Stimulated activated CD8-positive, alpha-beta memory T cell treated with anti-CD3 and anti-CD28 coated beads, Interleukin-4, amount 100 ng/mL, for 4 hours (primary cell): ENCODE measurements at places on chromosomes 6 and 20.

DNA sequence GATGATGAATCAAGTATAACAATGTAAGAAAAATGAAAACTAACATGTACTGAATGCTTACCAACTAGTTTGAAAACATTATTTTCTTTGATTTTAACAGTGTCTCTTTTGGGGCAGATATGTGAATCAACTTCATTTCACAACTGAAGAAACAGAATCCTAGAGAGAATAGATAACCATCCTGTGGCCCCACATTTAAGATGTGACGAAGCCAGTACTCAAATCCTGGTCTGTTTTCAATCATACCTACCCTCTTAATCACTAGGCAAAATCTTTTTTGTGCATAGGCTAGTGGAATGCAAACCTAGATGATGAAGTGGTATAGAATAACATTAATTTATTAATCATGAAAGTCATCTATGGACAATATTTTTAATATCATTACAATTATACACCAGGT lies 371.6 kb upstream of the EPHA7 start:
- DNase-seq: no peak

- DNase-seq: no peak
Observed at GRCh38 chr6:97052896-97053295, 128.4 kb downstream of the KLHL32 start.

DNA sequence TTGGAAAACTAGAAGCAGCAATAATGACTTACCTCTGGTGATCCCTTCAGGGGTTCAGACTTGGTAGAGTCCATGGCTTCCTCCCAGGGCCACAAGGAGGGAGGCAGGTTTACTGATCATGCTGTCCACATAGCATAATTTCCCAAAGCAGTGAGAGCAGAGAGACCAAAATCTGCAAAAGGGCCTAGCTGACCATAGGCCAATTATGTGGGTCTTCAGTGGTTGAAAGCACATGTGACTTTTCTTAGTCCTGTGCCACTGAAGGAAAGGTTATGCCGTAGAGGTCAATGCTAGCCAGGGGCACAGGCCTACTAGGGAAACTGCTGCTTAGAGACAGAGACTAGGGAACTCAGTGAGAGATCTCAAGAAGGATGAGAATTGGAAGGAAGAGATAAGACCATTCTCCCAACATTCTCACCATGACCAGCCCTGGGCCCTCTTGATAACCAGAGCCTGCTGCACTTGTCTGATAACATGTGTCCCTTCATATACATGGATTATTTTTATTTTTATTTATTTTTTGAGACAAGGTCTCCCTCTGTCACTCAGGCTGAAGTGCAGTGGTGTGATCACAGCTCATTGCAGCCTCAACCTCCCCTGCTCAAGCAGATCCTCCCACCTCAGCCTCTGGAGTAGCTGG lies 2.0 kb upstream of the GTPBP2 start:
- DNase-seq: no peak

GRCh38 chr20:42095221-42095620 lies 477.0 kb upstream of the CHD6 start:
- DNase-seq: no peak

DNA sequence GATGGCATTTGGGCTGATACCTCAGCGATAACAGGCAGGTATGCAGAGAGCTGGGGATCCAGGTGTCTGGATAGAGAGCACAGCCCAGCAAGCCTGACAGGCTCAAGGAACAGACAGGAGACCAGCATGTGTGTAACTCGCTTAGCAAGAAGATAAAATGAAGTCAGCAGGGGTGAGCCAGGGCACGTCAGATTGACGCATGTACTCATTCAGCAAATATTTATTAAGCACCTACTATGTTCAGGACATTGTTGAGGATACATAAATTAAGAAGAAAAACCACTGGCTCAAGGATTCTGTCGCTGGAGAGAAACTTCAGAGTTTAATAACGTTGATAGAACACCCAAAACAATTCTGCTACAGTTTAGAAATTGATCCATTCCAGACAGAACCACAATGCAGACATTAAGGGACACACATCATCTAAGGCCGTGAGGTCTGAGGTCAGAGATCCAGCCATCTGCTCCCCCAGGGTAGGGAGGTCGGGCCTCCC lies 1.0 kb upstream of the DUSP22 start:
- DNase-seq: no peak

DNA sequence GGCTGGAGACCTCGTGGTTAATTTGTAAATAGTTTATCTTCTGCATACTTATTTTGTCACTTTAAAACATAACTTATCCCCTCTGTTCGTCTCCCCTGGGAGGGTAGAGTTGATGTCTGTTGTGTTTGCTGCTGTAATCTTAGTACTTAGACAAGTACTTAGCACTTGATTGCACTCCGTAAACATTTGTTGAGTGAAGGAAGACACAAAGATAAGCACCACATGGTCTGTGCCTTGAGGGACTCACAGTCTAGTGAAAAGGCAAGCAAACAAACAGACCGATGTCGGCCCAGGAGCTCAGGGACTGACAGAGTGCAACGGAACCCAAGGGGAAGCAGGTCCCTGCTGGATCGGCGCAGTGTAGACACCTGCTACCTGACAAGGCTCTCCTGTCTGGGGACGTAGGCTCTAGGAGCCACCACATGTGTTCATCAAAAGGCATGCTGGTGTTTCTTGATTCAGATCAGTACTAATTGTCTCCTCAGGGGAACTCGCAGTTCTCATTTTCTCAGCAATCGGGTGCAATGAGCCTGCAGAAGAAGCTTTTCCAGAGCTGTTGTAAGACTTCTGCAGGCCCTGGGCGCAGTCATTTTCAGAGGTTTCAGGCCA lies 31.4 kb downstream of the EDN3 start:
- DNase-seq: no peak

DNA sequence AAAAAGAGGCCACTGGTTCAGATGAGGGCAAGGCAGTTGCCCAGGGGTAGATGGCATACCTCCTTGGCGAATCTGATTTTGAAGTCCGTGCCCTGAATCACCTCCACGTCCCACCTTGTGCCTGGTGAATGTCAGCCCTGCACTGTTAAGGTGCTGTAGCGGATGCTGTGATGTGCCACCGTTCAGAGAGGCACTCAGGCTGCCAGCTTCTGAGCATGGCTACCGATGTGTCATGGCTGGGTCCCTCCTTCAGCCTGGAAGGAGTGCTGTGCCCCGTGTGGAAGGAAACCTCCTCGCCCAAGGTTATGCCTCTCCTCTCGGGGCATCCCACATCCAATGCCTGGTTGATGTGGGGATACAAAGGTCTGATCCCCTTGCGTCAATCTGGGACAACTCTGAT lies 43.6 kb downstream of the UST start:
- no peak for DNase-seq

DNA sequence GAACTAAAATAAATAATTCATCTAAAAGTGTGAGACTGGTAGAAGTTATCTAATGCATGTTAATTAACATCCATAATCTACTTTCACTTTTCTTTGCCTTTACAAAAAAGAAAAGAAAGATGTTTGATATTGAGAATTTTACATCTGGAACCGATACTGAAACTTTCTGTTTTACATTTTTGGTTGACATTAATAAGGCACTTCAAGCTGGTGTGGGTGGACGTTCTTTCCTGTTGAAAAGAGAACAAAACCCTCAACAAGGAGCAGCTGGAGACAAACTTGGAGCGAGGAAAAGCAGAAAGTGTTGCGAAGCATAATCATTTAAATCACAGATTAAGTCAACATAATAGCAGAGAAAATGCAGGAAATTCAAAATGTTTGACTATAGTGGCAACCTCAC lies 575.2 kb upstream of the ADGRB3 start:
- no peak for DNase-seq

DNA sequence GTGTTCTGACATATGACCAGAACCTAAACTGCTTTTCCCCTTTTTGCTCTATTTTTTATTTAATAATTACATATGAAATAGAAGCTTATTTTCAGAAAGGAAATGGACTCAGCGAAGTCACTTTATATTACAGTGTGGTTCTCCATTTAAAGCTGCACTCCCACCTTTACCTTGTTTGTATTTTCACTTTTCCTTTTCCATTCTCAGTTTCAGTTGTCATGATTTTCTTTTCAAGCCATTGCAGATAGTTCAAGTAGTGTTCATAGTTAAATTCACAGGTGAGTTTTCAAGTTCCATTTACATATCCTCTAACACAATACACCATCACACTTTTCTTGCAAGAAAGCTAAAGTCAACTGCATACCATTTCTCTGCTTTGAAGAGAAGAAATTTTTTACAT lies 400.2 kb downstream of the HACE1 start:
- no peak for DNase-seq

DNA sequence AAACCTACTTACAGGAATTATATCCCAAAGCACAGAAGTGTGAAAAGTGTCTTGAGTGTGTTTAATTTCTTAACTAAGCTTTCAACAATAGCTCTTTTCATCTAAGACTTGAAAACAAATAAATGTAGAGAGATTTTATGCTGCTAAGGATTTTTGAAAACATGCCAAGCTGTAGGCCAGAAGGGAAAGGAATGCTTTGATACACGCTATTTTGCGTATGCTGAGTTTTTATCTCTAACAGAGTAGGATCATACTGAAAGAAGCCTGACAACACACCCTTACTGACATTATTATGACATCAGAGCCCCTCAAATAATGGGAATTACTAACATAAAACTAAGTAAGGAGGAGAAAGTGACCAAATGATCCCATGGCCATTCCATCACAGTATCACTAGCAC lies 265.5 kb downstream of the KHDC1L start:
- DNase-seq: no peak

- DNase-seq: no peak
Observed at GRCh38 chr6:53984581-53984980, 126.7 kb upstream of the MLIP start.

DNA sequence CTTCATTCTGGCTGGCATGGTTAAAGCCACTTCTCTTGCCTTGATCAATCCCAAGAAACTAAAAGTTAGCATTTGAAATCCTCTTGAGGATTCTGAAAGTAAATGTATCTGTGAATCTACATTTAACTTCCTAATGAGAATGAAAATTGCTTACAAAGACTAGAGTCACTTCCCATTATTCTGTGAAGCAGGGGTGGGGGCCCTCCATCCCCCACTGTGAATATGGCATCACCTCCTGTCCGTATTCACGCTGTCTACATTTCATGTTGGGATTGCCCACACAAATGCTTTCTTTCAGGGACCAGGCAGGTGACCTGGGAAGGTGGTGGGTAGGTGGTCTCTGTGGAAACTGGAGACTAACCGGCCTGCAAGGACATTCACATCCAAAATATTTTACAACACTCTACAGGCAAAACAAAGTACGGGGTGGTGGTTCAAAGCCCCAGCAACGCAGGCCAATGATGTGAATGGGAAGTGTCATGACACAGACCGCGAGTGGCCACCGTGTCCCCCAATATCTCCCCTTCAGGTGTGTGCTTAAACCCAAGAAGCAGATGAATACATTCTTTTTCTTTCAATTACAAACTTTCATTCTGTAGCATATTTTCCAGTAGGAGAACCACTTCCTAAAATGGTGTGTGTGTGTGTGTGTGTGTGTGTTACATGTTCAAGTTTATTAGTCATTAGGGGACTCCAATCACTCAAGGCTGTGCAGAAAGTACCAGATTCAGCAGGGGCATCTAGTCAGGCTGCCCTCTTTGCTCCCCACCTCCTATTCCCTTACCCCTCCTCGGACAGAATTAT lies 132.2 kb downstream of the PRND start:
- DNase-seq: no peak

DNA sequence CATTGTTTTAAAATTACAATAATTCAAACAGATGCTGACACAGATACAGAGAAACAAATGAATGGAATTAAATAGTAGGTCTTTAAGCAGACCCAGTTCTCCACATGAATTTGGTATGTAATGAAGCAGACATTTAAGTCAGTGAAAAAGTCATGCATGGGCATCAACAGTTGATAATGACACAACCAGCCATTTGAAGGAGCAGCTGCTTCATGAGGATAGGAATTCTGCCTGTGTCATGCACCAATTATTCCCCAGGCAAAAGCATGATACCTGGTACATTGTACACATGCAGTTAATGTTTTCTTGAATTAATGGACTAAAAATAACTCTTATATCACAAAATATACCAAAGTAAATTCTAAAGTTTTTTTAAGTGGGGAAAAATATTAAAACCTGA lies 11.2 kb upstream of the HEY2 start:
- DNase-seq: no peak

DNA sequence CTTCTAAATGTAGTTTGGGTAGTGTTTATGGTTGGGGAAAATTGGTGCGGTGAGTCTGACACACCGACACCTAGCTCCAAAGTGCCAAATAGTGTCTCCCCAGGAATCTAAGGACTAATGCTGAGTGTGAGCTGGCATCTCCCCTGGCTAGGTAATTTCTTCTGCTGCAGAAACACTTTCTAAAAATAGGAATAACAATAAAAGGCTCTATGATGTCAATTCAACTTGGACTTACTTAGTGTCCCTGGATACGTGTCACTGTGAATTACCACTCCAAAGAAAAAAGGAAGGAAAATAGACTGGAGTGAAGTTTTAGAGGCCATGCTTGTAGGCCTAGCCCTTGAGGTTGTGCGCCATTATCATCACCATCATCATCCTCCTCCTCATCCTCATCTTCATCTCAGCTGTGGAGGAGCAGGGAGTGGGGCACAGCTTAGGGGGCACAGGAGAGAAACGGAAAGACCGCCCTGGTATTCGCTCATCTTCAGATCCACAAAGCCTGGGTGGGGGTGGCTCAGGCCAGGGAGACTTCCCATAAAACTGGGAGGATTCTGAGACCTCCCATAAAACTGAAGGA lies 89.6 kb downstream of the TBC1D7 start:
- no peak for DNase-seq

- no peak for DNase-seq
Observed at GRCh38 chr6:75205776-75206575, at the start of gene COL12A1. Gene COL12A1, minus strand, starts transcription at chr6:75206053. Its CDS starts 3,261 bp downstream, at chr6:75202792.

GRCh38 chr6:158418501-158418900 lies 106.2 kb downstream of the TULP4 start:
- DNase-seq: no peak

DNA sequence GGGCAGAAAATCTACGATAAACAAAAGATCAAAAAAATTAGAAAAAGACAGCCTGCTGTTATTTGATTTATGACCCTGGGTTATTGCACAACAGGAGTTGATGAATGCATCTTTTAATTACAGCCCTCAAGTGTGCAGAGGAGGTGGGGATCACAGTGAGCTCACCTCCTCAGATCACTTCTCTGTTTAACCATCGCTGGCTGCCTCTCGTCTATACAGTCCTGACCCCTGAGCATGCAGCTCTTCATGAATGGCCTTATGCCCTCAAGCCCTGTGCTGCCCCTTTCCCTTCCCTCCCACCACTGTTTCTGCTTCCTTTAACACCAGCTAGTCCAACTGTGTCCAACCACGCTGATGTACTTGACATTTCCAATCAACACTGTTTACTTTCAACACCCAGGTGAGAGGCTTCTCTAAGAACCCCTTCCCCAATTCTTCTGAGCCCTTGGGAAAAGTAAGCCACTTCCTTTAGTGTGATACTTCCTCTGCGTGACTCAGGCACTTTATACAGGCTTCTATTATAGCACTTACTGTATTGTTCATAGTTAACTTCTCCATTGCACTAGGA lies 60.6 kb upstream of the RIPOR2 start:
- no peak for DNase-seq

GRCh38 chr6:30656513-30656912 lies 9.6 kb downstream of the C6orf136 start:
- no peak for DNase-seq

- DNase-seq: no peak
Observed at GRCh38 chr6:132220800-132221199, 180.5 kb downstream of the MOXD1 start.

GRCh38 chr6:71203206-71203605 lies 85.4 kb upstream of the OGFRL1 start:
- no peak for DNase-seq

GRCh38 chr6:53961679-53962370 lies 149.4 kb upstream of the MLIP start:
- no peak for DNase-seq
